ENCODE measurements at places on chromosomes 4 and X.
A peak's percentile ranks its signal among the peaks of the same experiment; 100 is the strongest.

DNA sequence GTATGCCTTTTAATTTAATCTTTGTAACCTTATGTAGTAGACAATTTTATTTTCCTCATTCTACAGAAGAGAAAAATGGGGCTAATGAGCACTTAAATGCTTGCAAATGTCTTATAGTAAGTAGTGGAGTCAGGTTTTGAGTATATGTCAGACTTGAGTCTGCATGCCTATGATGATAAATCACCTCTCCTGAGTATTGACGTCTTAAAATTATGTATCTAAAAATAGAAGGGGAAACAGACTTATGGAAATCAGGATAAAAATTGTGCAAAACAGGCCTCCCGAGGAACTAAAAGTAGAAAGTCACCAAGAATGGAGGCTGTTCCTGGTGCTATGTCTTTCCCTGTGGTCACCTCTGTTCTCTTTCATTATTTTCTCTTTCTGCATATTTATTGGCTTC lies 92.7 kb downstream of the STIM2 start:
- DNase-seq = no peak

- DNase-seq = no peak
Observed at GRCh38 chr4:7559741-7560395, 125.1 kb upstream of the PSAPL1 start.

DNA sequence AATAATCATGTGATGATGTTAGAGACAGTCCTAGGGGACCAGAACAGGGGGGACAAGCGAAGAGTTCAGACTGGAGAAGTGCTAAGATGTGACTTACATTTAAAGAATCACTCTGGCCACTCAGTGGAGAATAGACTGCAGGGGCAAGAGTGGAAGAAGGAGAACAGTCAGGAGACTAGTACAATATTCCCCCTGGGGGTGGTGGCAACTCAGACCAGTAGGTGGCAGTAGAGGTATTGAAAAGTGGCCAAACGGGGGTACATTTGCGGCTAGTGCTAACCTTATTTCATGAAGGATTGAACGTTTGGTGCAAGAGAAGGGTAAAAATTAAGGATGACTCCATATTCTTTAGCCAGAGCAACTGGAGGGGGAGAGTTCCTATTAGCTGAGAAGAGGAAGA lies 2.7 kb upstream of the BMX start:
- DNase-seq = peak; percentile 53

GRCh38 chr4:146638786-146639505 lies at the start of gene POU4F2:
POU4F2 (plus strand) TSS chr4:146638893; CDS start chr4:146639141, 248 bp downstream.
- no peak for DNase-seq

DNA sequence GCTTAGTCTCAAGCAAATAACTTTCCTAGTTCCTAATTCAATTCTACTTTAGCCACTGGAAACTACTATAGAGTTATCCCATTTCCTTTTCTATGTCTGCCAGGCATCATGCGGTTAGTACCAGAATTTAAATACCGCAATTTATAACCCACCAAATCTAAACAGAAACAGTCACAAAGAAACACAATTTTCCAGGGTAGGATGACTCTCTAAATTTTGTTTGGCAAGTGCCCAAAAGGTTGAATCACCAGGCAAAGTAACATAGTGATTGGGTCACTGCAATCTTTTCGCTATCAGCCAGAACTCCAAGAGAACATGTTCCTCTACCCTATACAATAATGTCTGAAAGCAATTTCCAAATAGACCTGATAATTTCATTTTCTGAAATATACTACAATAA lies 240.2 kb upstream of the GRIA3 start:
- no peak for DNase-seq

DNA sequence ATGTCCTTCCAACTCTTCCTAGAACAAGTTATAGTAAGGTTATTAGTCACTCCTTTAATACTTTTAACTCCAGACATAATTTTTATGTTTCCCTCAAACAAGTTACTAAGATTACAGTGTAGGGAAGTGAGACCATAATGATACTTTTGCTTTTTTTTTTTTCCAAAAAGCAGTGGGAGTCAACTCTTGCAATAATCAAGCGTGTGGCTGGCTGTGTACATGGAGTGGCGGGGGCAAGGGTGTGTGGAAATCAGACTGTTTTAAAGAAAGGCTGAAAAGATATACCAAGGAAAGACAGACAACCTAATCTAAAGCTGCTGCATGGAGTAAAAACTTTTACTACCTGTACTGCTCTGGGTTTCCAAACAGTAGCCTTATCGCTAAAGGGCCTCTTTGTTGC lies 4.1 kb downstream of the NOA1 start:
- DNase-seq = no peak

- no peak for DNase-seq
Observed at GRCh38 chrX:134526399-134526798, 66.4 kb downstream of the HPRT1 start.

DNA sequence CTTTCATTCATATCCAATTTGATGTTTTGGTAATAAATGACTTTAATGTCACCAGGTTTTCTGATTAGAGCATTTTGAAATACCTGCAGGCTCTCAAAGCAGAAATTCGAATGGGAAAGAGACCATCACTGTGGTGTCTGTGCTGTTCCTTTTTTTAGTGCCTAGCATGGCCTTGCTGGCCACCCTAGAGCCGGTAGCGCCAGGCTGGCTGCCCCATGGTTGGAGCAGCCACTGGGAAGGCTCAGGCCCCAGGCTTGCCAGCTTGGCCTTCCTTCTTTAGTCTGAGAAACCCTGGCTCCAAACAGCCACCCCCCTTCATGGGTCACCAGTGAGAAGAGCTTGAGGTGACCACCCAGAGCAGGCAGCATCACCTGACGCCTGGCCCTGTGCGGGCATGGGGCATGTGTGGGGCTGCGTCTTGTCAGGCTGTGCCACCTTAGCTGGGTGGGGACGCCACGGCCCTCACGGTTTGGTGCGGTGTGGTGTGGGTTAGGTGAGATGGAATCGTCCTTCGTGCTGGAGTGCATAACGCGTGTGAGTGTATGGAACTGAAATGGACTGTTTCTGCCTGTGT lies 30.0 kb downstream of the TRMT44 start:
- no peak for DNase-seq

DNA sequence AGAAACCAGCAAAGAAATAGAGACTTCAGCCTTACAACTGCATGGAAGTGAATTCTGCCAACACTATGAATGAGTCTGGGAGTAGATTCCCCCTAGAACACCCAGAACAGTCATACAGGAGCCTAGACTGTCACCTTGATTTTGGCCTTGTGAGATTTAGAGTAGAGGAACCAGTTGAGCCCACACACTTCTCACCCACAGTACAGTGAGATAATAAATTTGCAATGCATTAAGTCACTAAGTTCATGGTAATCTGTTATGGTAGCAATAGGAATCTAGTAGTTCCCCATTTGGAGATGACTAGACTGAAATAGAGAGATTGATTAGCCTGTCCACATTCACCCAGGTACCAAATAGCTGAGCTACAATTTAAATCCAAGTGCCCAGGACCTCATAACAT lies 59.0 kb downstream of the FAM13A start:
- DNase-seq = no peak

GRCh38 chrX:71210816-71211215 lies 12.2 kb upstream of the GJB1 start:
- DNase-seq = no peak

DNA sequence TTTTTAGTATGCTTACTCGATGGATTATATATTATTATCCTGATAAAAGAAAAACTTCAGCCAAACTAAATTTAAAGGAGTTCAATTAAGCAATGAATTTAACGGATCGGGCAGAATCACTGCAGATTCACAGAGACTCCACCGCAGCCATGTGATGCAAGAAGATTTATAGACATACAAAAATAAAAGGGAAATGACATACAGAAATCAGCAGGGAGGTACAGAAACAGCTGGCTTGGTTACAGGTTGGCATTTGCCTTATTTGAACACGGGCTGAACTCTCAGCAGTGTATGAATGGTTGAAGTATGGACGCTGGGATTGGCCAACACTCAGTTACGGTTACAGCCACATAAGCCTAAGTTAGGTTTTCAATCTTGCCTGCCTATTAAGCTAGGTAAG lies 35.4 kb upstream of the DHRSX start:
- no peak for DNase-seq

- DNase-seq = no peak
Observed at GRCh38 chr4:84750960-84751283, 168.0 kb downstream of the CDS1 start.

- DNase-seq = no peak
Observed at GRCh38 chr4:169070071-169070894, 60.2 kb upstream of the CBR4 start.

Measured in CD4-positive, alpha-beta T cell treated with Interleukin-2 at 100 ng/mL for 4 hours (primary cell).